ENCODE measurements at places on chromosomes 16 and 17. TPM values are rescaled to one million over a fixed set of nuclear protein-coding genes. Genes with fewer than 3 reads are reported as not detected.

The PRM1 gene
- not detected for total RNA-seq

GRCh38 chr17:38761612-38762011 is 9.1 kb downstream of the PSMB3 start:
- no peak for DNase-seq

DNA sequence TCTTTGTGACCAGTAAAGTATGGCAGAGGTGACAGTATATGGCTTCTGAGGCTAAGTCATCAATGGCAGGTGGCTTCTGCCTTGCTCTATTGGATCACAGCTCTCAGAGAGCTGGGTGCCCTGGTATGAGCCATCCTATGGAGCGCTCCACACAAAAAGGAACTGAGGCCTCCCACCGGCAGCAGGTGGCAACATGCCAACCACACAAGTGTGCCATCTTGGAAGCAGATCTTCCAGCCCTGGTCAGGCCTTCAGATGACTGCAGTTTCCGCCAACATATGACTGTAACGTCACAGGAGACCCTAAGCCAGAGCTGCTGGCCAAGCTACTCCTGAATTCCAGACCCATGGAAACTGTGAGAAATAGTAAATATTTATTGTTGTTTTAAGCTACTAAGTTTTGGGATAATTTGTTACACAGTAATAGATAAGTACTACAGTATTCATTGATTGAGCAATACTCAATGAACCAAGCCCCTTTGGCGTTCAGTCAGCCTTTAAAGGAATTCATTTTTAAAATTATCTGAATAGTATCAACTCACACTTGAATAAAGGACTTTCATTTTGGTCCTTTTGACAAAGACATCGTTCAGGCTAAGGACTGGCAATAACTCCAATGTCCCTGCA is 69.4 kb upstream of the LHX1 start:
- DNase-seq, result no peak

GRCh38 chr17:39951924-39952679 is 10.7 kb upstream of the GSDMA start:
- no peak for DNase-seq

- no peak for DNase-seq
These were observed 186.3 kb downstream of the CPPED1 start for GRCh38 chr16:12617401-12617819.

DNA sequence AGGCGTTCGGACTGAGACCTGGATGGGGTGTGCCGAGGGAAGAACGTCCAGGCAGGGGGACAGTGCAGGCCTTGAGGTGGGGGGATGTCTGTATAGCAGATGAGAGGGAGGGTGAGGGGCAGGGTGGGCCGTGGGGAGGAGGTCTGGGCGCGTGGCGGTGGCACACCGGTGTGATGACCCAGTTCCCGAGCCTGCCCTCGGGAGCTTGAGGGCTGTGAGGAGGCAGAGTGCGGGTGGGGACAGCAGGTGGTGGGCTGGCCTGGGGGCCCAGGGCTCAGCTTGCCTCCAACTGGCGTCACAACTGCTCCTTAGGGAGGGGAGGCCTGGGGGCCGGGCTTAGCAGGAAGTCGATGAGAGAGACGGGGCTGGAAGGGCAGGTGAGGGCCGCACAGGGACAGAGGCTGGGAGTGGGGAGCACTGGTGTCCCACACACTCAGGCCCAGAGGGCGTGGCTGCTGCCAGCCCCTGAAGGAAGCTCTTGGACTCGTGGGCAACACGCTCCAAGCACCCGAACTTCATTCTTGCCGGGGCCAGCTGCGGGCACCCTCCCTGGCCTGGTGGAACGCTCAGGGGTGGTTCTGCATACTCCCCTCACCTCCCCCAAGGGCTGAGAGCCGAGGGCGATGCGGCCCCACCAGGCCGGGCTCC is 6.5 kb downstream of the CACNA1H start:
- DNase-seq, result no peak

DNA sequence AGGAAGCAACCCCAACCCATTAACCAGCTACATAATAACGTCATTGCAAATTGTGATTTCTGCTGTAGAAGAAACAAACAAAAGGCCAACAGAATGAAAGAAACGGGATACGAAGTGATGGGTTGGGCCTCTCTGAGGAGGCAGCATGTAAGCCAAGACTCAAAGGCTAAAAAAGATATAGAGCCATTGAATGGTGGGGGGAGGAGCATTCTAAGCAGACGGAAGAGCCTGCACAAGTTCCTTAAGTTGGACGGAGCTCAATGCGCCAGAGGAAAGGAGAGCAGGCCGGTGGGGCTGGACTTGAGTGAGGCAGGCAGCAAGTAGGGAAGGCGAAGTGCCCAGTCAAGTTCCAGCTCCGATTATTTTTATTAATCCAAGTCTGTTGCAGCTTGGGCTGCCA is 160.3 kb downstream of the SHISA9 start:
- no peak for DNase-seq
